Kidney (tissue), 22 donors: ENCODE measurements at places on chromosomes 1 and 21. TPM values are rescaled to one million over a fixed set of nuclear protein-coding genes. Genes with fewer than 3 reads are reported as not detected.

- DNase-seq = no peak
These were observed 276.0 kb upstream of the PLD5 start for GRCh38 chr1:242800521-242800920.

DNA sequence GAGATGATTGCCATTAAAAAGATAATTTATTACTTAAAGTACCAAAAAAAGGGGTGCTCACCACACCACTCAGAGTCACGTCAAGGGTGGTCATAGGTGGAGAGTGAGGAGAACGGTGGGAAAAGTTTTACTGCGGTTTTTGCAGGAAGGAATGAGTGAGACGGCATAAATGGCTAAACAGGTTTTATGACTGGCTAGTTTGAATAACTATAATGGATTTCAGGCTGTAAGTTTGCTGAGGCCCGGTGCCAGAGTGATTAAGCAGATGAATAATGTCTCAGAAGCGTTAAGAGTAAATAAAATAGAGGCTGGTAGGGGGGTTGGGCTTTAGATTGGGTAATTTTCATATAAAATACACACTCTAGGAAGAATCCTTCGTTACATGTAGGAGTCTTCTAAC lies 1337.8 kb downstream of the AMY1C start:
- DNase-seq = no peak

- DNase-seq = peak; percentile 84
These were observed 5.1 kb downstream of the HLX start for GRCh38 chr1:220884109-220884980.

DNA sequence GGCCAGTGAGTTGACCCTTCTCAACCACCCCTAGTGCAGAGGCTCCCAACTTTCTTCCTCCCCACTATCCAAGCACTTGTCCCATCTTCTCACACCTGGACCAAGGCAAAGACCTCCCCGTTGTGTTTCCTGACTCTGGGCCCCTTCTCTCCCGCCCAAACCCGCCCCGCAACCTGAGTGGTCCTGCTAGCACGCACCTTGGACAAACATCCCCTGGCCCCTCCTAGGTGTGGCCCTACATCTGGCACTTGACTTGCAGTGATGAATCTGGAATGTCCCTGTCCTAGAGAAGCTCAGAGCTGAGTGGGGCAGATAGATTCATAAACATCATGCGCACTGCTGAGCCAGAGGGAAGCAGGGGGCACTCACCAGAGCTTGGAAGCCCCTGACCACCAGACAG lies 2.3 kb downstream of the SLC5A9 start:
- DNase-seq = no peak

- no peak for DNase-seq
These were observed 8.6 kb downstream of the PAPPA2 start for GRCh38 chr1:176471338-176472121.

DNA sequence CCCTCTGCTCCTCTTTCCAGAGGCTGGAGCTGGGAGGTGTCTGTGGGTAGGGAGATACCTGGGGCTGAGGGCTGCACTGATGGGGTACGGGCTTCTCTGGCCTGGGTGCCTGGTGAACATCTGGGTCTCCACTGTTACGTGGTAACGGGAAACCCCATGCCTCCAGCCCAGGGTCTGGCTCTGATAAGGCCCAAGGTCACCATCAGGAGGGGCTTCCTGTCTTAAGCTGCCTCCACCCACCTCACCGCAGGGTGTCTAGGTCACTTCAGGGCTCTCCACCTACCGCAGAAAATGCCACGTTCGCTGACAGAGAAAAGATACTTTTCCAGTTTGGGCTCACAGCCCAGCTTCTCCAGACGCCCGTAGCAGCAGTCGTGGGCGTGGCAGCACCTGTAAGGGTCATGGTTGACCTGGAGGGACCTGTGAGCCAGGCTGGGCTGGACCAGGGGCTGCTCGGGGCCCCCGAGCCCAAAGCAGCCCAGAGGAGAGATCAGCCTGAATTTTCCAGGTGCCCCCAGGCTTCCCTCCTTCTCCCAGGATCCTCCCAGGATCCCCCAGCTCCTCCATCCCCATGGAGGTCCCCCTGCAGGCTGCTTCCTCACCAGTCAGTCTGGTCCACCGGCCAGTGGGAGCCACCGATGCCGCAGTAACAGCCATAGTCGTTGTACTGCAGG lies 1.3 kb downstream of the PLA2G2E start:
- no peak for DNase-seq

GRCh38 chr1:247407180-247407616 lies 8.8 kb upstream of the NLRP3 start:
- DNase-seq = no peak

- no peak for DNase-seq
These were observed 290.4 kb downstream of the GRIK1 start for GRCh38 chr21:29649406-29649814.

GRCh38 chr1:238606457-238606856 lies 715.7 kb upstream of the ZP4 start:
- no peak for DNase-seq

DNA sequence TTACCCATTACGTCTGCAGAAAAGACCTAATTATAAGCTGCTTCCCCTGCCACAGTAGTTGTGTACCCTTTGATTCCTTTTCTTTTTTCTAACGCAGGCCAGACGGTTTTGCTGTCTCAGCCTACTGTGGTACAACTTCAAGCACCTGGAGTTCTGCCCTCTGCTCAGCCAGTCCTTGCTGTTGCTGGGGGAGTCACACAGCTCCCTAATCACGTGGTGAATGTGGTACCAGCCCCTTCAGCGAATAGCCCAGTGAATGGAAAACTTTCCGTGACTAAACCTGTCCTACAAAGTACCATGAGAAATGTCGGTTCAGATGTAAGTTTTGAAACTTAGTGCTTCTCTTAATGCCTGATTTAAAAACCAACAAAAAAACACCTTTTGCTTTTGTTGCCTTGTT lies 35.8 kb downstream of the ATF6 start:
- no peak for DNase-seq

- DNase-seq = no peak
These were observed 42.0 kb downstream of the PCSK9 start for GRCh38 chr1:55081188-55081904.

DNA sequence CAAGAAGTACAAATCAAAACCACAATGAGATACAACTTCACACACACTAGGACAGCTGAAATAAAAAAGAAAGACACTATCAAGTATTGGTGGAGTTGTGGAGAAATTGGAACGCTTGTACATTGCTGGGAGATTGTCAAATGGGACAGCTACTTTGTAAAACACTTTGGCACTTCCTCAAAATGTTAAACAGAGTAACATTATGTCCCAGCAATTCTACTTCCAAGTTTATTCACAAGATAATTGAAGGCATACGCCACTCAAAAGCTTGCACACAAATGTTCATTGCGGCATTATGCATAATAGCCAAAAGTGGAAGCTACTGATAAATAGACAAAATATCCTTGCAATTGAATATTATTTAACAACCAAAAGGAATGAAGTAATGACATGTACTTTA lies 199.9 kb upstream of the KCNK2 start:
- DNase-seq = no peak

GRCh38 chr1:68331117-68331865 lies 99.0 kb upstream of the WLS start:
- DNase-seq = no peak

- DNase-seq = no peak
These were observed 41.3 kb downstream of the DYRK1A start for GRCh38 chr21:37407719-37408420.

DNA sequence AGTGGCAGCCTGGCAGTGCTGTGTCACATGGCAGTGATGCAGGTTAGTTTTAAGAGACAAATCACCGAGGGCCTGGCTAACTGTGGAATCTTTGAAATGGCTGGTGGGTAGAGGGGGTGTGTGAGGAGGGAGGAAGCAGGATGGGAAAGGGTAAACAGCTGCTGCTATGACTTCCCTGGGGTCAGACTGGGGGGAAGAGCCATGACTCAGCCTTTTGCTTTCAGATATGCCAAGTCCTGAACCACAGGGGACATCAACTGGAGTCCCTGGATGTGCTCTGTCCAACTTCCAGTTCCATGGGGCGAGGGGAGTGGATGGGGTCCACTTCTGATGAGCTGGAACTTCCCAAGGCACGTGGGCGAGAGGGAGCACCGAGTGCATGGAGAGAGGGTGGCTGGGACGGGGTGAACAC lies 121.1 kb upstream of the ADAR start:
- DNase-seq = no peak

- no peak for DNase-seq
These were observed 8.8 kb downstream of the ASAP3 start for GRCh38 chr1:23475134-23475628.

DNA sequence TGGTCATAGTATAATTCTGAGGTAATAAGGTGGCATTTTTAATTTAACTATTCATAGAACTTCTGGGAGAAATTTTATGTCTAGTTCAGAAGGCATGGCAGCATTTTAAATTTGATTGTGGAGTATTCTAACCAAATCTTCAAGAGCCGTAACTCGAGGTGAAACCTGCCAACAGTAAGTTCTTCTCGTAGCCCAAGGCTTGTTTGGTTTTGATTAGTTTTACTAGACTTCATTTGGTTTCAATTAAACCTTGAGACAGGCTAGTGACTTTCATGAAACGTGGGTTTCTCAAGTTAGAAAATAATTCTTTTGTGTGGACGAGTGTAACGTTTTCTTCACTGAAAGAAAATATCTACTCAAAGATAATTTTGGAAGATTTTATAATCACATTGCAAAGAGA lies 395.5 kb downstream of the USP25 start:
- no peak for DNase-seq

DNA sequence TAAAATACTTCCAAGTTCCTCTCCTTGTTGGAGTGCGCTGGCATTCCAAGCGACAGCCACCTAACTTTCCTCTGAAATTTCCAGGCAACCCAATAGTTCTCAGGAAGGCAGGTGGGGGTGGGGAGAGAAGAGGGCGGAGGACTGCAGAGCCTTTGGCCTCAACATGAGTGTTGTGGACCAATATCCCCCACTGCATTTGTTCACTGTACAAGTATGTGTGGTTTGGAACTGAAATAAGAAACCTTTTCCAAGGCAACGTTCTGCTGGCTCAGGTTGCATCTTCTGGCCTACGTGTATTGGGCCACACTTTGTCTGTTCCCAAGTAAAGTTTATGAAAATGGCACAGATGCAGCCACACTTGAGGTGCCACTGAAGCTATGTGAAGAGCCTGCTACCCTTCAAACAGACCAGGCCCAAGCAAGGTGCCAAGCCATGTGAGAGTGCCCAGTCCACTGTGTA lies 153.4 kb downstream of the DHRS3 start:
- no peak for DNase-seq

- no peak for DNase-seq
These were observed 407.3 kb downstream of the MRPL39 start for GRCh38 chr21:25199944-25200343.

GRCh38 chr1:181090641-181091126 lies 2.2 kb downstream of the IER5 start:
- DNase-seq = no peak

- no peak for DNase-seq
These were observed 982 bp upstream of the TRIM17 start for GRCh38 chr1:228417483-228418203.

Gene OR2T11
- 0.57 TPM for total RNA-seq

Gene NPPB
- not detected for total RNA-seq

Gene THEMIS2
- total RNA-seq = 47.2 TPM

Gene TMPRSS15
- total RNA-seq = not detected

Gene DNASE2B
- total RNA-seq = not detected

Gene KIRREL1
- 54.9 TPM for total RNA-seq

Gene RSPO1
- 0.19 TPM for total RNA-seq

Gene GBP6
- total RNA-seq = not detected

Gene EFNA1
- 133 TPM for total RNA-seq

Gene ST6GALNAC5
- 0.50 TPM for total RNA-seq

Gene CACNA1E
- total RNA-seq = 0.19 TPM

Gene MYOC
- 0.66 TPM for total RNA-seq

Gene FAM76A
- total RNA-seq = 17.0 TPM

Gene ANGPTL3
- 0.41 TPM for total RNA-seq

Gene EFNA3
- 1.7 TPM for total RNA-seq

Gene PKP1
- 0.63 TPM for total RNA-seq
